ENCODE measurements at places on chromosomes 6 and 20.

GRCh38 chr6:41504466-41505121 is 41.6 kb upstream of the FOXP4 start:
- no peak for DNase-seq

- no peak for DNase-seq
Observed at GRCh38 chr20:62782893-62783278, 13.4 kb upstream of the MRGBP start.

DNA sequence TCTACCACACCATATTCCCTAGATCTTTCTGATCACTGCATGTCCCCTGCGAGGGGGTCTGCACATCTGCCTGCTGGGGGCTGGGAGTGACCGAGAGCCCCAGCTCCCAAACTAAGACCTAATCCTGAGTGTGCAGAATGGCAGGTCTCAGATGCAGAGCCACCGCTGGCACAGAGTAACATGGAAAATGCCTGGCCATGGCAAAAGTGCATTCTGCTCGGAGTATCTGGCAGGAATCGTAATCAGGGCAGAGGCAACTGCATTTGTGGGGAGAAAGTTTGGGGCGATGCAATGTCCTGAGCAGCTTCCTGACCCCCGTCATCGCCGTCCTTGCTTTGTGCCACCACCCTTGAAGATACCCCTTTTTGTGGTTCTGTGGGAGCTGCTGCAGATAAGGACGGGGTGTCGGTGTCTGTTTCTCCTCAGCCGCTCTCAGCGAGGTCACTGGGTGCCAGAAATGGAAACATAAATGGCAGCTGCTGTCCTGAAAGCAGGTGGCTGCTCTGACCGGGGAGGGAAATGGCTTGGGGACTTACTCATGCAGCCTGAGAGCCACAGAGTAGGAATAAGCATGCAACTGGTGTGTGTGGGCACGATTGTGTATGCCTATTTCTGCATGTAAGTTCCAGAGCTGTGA is 157.9 kb downstream of the LY86 start:
- DNase-seq: no peak

GRCh38 chr6:8274226-8274625 is 161.1 kb downstream of the SLC35B3 start:
- no peak for DNase-seq

DNA sequence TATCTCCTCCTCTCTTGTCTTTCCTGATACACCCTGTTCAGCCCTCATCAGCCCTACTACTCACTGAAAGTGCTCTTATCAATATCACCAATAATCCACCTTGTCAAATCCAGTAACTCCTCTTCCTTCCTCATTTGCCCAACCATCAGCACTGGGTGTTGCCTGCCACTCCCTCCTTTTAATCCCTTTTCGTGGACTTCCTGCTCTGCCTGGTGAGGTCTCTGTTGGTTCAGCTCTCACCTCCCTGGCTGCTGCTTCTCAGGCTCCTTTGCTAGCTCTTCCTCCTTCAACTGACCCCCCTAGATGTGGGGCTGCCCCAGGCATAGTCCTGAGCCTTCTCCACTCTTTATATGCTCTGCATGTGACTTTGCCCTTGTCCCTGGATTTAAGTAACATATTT is 92.5 kb downstream of the PREP start:
- no peak for DNase-seq

- DNase-seq: no peak
Observed at GRCh38 chr20:20160520-20160919, 108.2 kb downstream of the CFAP61 start.

DNA sequence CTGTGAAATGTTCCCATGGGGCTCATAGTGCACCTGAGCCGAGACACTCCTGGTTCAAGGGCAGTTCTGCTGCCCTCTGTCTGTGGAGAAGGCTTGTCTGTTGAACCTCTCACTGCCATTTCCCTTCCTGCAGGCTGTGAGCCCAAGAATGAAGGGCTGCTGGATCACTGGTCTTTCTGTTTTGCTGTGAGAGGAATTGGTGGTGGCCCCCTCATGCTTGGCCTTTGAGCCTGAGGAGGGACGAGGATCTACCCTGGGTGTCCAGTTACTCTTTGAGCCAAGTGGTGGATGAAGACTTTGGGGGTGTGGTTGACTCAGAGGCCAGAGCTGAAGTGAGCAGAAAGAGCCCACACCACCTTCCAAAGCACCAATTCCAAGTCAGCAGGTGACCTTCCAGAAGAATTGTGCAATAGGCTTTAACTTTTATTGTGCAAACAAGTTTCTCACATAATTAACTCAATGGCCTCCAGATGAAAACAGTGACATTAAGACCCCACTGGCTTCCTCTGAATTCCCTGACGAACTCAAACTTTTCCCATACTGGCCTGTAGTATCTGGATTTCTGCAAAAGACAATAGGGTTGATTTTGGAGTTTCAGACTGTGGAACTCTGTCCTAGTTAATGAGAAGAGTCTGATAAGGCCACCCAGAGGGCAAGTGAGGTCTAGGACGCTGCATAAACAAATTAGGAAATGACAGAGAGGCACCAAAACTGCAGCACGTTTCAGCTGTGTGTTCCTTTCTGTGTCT is 101.5 kb downstream of the PHACTR3 start:
- DNase-seq: no peak

- no peak for DNase-seq
Observed at GRCh38 chr20:12740647-12741046, 268.1 kb upstream of the SPTLC3 start.
